ENCODE measurements at places on chromosomes 7 and 10. TPM values are rescaled to one million over a fixed set of nuclear protein-coding genes. Genes with fewer than 3 reads are reported as not detected.
A peak's percentile ranks its signal among the peaks of the same experiment; 100 is the strongest.

OLAH gene
- not detected for total RNA-seq

ZNF117 gene
- total RNA-seq: 5.8 TPM

VPS26A gene
- total RNA-seq: 143 TPM

NAMPT gene
- 79.1 TPM for total RNA-seq

NUDCD3 gene
- total RNA-seq: 116 TPM

AZGP1 gene
- total RNA-seq: not detected

ANXA8L1 gene
- 17.4 TPM for total RNA-seq

KIF11 gene
- 37.7 TPM for total RNA-seq

PDZD7 gene
- 1.5 TPM for total RNA-seq

HOXA1 gene
- 18.8 TPM for total RNA-seq

AKAP9 gene
- total RNA-seq: 79.4 TPM

LAMB1 gene
- total RNA-seq: 418 TPM

DNA sequence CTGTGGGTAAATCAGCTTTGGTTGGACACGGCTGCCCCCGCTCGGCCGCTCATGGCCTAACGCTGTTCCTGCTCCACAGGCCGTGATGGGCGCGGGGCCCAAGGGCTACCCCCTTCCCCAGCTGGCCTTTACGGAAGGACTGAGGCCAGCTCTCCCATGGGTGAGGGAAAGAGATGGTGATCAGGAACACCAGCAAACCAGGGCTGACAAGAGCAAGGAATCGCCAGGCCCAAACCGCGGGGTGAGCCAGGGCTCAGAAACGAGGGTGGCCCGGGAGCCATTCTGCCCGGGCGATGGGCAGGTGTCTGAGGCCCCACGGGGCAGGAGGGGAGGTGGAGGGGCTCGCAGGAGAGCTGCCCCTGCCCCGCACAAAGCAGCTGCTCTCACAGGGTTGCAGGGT is 26.6 kb downstream of the GPER1 start:
- no peak overlapping the region for H3K27ac ChIP-seq
- no peaks in the 10 kb centered on the region for H3K27me3 ChIP-seq
- H3K4me1 ChIP-seq: no peaks in the 10 kb centered on the region
- no peak overlapping the region for H3K4me3 ChIP-seq
- H3K36me3 ChIP-seq: no peaks in the 10 kb centered on the region
- no peak for DNase-seq

DNA sequence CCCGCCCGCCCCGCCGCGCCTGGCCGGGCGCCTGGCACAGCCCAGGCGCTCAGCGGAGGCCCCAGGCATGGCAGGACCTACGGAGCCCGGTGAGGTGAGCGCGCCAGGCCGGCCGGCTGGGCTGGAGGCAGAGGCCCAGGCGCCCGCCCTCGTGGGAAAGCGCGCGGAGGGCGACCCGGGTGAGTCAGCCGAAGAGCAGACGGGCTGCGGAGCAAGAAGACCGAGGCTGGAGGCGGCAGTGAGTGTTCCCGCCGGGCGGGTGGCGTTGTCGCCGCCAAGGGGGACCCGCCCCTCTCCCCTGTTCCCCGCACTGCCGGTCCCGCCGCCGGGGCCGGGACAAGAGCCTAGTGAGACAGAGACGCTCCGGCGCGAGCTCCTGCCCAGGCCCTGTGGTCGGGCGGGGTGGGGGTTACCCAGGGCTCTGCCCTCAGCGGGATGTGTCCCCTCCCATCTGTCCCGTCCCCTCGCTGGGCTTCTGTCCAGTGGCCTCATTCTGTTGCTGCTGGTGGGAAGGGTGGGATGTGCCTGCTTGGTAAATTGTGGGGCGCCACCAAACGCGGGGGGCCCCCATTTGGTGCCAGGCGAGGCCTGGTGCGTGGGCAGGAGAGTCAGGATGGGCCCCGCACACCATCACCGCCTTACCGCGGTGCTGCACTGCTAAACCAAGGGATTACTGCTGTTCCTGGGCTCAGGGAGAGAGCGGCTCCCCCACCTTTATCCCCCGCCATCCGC is 17.0 kb upstream of the NODAL start:
- no peaks in the 10 kb centered on the region for H3K36me3 ChIP-seq
- no peak for DNase-seq
- H3K27ac ChIP-seq: no peak overlapping the region
- H3K4me3 ChIP-seq: no peak overlapping the region
- peaks cover 14% of the 10 kb centered on the region for H3K4me1 ChIP-seq
- H3K27me3 ChIP-seq: no peaks in the 10 kb centered on the region

GRCh38 chr10:2658780-2659179 is 408.6 kb upstream of the PFKP start:
- H3K36me3 ChIP-seq: no peaks in the 10 kb centered on the region
- no peak overlapping the region for H3K27ac ChIP-seq
- no peaks in the 10 kb centered on the region for H3K27me3 ChIP-seq
- DNase-seq: no peak

- H3K36me3 ChIP-seq: peaks cover 2% of the 10 kb centered on the region
- peak overlapping the region; percentile 97 for H3K27ac ChIP-seq
- no peaks in the 10 kb centered on the region for H3K27me3 ChIP-seq
- DNase-seq: peak; percentile 90
- peak overlapping the region; percentile 80 for H3K4me3 ChIP-seq
These were observed 1.8 kb downstream of the TNRC18 start for GRCh38 chr7:5421714-5422395.

DNA sequence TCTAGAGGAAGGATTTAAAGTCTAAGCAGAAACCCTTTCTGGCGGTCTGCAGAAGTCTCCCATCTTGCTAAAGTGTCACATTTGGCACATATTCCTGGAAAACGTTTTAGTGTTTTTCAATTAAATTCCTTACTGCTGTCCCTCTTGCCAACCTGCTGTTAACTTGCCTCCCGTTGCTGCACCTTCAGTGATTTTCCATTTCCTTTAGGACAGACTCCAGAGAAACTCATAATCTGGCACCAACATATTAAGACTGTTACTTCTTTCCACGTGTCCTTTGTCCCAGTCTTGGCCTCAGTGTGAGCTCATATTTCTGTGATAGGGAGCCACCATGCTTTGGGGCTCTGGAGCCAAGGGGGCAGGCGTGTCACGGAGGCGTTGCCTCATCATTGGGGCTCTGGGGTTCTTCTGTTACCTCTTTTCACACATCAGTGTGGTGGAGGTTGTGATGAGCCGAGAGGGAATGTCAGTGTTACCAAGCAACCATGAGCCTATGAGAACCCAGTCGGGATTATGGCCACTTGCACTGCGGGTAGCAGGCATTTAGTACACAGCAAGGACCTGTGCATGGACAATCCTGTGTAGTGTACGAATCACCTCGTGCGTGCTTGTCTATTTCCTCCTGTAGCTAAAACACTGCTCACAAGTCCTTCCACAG is 26.0 kb upstream of the ZNF32 start:
- DNase-seq: no peak
- no peak overlapping the region for H3K4me3 ChIP-seq
- H3K27me3 ChIP-seq: no peaks in the 10 kb centered on the region
- no peak overlapping the region for H3K27ac ChIP-seq
- H3K36me3 ChIP-seq: no peaks in the 10 kb centered on the region

GRCh38 chr10:127556916-127557315 is 7.8 kb downstream of the NPS start:
- H3K36me3 ChIP-seq: no peaks in the 10 kb centered on the region
- peak; percentile 65 for DNase-seq
- no peaks in the 10 kb centered on the region for H3K27me3 ChIP-seq
- H3K4me1 ChIP-seq: no peaks in the 10 kb centered on the region

DNA sequence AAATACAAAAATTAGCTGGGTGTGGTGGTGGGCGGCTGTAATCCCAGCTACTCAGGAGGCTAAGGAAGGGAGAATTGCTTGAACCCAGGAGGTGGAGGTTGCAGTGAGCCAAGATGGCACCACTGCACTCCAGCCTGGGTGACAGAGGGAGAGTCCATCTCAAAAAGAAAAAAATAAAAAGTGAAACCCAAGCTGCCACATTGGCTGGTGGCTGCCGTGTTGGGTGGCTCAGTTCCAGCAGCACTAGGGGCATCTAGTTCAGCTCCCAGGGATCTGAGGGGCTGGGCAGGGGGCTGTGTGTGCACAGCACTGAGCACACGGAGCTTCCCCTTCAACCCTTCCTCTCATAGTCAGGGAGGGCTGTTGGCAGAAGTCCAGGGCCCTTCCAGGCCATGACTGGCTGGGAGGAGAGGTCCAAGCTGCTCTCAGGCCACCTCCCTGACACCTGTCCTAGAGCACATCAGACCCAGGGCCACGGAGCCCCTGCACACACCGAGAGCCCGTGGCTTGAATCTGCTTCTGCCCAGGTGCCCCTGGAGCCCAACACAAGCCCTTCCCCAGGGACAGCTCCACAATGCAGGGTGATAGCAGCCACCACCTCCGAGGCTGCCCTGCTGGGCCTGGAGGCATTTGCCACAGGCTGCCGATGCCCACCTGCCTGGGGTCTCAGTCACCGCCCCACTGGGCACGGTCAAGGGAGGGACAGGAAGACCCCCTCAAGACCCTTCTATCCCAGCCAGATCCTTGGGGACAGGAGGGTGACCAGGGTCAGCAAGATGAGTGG is 47.3 kb downstream of the YKT6 start:
- no peaks in the 10 kb centered on the region for H3K36me3 ChIP-seq
- no peaks in the 10 kb centered on the region for H3K27me3 ChIP-seq
- H3K27ac ChIP-seq: no peak overlapping the region
- no peaks in the 10 kb centered on the region for H3K4me1 ChIP-seq

DNA sequence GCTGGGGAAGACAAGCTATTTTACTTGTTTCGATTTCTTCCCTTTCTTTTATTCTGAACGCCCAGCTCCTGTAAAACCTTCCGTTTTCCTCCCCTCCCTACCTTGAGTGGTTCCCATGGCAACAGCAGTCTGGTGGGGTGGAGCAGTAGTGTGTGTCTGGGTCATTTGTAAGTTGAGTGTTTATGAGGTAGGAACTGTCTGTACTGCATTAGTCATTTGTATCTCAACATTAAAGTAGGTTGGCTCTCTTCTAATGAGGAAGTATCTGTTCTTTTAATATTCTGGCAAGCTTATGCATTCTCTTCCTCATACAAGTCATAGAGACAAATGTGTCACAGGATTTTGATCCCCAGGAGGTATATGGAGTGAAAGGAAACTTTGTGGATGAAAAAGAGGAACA is 85.3 kb upstream of the CCDC6 start:
- DNase-seq: no peak
- H3K36me3 ChIP-seq: no peaks in the 10 kb centered on the region
- H3K27ac ChIP-seq: no peak overlapping the region
- H3K27me3 ChIP-seq: no peaks in the 10 kb centered on the region

DNA sequence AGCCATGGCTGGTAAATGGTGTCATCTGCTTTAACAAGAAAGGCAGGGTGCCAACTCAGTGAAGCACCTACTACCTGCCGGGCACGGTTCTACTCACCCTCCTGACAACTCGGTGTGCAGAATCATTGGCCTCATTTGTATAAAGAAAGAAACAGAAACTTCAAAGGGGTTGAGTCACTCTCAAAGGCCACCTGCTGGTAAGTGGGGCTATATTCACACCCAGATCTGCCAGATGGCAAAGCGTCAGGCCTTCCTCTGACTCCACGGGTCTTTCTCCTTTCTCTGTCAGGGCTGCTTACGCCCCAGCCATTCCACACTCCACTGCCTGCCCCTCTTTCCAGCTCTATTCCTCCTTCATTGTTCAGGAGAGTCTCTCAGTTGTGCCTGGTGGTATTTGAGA is 309.2 kb downstream of the GFRA1 start:
- H3K4me3 ChIP-seq: no peak overlapping the region
- no peaks in the 10 kb centered on the region for H3K4me1 ChIP-seq
- no peaks in the 10 kb centered on the region for H3K36me3 ChIP-seq

DNA sequence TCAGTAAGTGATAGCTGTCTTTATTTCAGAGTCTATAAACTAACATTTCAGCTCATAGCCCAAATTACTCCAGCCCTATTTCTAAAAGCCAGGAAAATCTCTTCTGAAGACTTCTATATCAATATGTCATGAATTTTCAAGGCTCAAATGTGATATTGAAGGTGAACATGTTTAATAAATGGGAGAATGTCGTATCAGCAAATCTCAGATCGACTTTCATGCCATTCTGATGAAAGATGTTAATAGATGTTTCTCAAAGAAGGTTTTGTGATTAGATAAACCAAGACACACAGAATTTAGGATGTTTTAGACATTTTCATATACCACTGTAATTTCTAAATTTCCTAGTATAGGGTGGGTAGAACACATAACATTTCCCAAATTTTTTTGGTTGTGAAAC is 380.6 kb downstream of the ARL4A start:
- H3K36me3 ChIP-seq: no peaks in the 10 kb centered on the region
- H3K27ac ChIP-seq: no peak overlapping the region
- no peak for DNase-seq

DNA sequence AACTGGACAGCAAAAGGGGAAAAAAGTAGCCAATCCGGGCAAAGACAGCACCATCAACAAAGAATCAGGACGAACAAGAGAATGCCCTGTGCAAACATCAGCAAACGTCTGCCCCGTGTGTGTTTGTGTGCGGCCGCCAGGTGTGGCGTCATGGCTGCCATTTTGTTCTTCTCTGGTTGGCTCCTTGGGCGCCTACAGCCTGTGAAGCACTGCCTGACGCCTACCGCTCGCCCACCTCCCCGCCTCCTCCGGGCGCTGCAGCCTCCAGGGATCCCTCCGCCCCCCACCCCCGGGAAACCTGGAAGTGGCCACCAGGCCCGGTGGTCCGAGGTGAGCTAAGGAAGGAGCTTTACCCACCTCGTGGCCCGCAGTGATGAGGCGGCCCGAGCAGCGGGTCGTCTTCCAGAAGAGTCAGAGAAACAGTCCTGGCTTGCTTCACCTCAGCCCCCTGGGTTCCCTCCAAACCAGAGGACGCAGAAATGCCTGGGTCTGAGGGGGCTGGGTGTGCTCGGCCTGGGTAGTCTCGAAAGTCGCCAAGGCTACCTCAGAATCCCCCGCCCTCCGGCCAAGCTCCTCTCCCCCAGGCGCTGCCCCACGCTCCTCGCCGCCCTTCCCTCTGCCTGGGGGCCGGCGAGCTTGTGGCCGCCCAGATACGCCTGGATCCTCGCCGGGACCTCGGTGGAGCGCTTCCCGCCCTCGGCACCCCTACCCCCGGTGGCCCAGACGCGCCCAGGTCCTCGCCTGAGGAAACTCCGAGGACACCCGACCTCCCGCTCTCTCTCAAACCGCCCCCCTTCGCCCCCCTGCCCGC is 61.8 kb upstream of the IL6 start:
- peak overlapping the region; percentile 29 for H3K27ac ChIP-seq
- no peak overlapping the region for H3K4me3 ChIP-seq
- no peak for DNase-seq
- H3K27me3 ChIP-seq: no peaks in the 10 kb centered on the region
- no peaks in the 10 kb centered on the region for H3K36me3 ChIP-seq
- H3K4me1 ChIP-seq: peaks cover 26% of the 10 kb centered on the region

- DNase-seq: no peak
- H3K4me3 ChIP-seq: no peak overlapping the region
- no peak overlapping the region for H3K27ac ChIP-seq
- H3K36me3 ChIP-seq: no peaks in the 10 kb centered on the region
- H3K4me1 ChIP-seq: peaks cover 13% of the 10 kb centered on the region
These were observed 17.7 kb upstream of the ZNRF2 start for GRCh38 chr7:30266686-30267085.

DNA sequence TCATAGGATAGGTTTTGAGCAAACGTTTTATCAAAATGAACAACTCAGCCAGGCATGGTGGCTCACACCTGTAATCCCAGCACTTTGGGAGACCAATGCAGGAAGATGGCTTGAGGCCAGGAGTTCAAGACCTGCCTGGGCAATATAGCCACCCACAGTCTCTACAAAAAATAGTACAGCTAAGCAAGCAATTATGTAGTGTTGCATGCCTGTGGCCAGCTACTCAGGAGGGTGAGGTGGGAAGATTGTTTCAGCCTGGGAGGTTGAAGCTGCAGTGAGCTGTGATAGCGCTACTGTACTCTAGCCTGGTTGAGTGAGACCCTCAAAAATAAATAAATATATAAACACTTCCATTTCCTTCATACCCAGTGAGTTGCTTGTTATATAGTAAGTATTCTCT is 67.1 kb downstream of the LSMEM1 start:
- DNase-seq: no peak
- no peaks in the 10 kb centered on the region for H3K4me1 ChIP-seq
- H3K36me3 ChIP-seq: no peaks in the 10 kb centered on the region
- H3K4me3 ChIP-seq: no peak overlapping the region
- no peak overlapping the region for H3K27ac ChIP-seq
